ENCODE measurements at places on chromosomes 11 and 22.

DNA sequence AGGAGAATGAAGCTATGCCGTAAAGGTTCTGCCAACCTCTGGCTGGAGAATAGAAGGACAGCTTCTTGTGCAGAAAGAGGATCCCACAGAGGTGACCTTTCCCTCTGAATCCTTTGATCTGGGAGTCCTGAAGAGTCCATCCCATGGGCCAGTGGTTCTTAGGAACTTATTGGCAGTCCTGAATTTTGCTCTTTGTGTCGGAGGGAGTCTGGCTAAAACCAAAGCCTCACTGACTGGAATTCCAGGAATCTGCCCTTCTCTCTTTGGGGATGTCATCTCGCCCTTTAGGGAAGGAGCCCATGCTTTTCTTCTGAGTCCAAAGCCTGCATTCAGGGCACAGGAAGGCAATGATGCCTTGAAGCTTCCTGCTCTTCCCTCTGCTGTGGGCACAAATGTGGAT is 45.5 kb downstream of the PKNOX2 start:
- DNase-seq: no peak

- DNase-seq: no peak
Measured at GRCh38 chr11:1608363-1608762, at the start of gene KRTAP5-3. Gene KRTAP5-3 (minus strand): TSS chr11:1608463. CDS start chr11:1608385, 78 bp downstream.

- no peak for DNase-seq
Measured at GRCh38 chr11:115408036-115408921, 95.9 kb downstream of the CADM1 start.

DNA sequence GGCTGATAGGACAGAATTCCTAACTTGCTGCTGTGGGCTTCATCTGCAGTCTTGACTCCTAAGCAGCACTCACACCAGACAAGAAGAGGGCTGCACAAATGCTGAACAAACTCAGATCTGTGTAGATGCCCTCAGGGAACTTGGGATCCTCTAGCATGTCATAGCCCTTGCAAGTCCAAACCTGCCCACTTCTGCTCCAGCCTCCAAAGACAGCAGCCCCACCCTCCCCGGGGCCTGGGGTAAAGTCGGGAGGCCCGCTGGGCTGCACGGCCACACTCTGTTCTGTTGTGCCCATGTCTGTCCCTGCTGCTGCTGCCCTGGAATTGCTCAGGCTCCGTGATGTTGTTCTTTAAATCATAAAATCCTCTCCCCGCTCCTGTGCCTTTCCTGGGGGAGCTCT is 28.3 kb downstream of the DRD2 start:
- no peak for DNase-seq

DNA sequence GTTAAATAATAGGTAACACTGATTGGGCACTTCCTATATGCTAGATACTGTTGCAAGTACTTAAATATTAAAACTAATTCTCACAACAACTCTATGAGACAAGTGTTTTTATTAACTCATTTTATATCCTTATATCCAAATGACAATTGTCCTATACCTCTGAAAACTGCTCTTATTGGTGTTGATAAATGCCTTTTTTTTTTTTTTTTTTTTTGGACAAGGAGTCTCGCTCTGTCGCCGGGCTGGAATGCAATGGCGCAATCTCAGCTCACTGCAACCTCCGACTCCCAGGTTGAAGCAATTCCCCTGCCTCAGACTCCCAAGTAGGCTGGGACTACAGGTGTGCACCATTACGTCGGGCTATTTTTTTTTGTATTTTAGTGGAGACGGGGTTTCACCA is 41.6 kb downstream of the MRTFA start:
- no peak for DNase-seq

GRCh38 chr11:70167723-70168404 is 35.2 kb upstream of the FADD start:
- DNase-seq: no peak

GRCh38 chr22:31143537-31143936 is 3.2 kb upstream of the PLA2G3 start:
- DNase-seq: no peak

DNA sequence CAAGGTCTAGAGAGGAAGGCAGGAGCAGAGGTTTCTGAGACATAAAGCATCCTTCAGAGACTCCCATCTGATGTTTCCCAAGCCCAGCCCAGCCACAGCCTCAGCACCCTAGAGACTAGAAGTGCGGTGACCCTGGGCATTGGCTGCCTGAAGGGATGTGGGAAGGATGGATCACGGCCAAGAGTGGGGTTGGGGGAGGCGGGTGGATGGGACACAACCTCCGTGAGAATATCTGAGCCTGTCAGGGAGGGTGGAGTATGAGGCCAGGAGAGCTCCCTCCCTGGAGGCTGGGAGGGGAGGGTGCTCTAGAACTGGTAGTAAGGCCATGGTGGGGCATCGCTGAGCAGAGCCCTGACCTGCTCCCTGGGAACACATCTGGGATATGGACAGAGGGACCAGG is 71.4 kb downstream of the CSNK2A3 start:
- no peak for DNase-seq
